ENCODE measurements at places on chromosomes 16 and 17.

- DNase-seq = peak; percentile 72
Observed at GRCh38 chr16:15650698-15651171, 690 bp downstream of the NDE1 start.

DNA sequence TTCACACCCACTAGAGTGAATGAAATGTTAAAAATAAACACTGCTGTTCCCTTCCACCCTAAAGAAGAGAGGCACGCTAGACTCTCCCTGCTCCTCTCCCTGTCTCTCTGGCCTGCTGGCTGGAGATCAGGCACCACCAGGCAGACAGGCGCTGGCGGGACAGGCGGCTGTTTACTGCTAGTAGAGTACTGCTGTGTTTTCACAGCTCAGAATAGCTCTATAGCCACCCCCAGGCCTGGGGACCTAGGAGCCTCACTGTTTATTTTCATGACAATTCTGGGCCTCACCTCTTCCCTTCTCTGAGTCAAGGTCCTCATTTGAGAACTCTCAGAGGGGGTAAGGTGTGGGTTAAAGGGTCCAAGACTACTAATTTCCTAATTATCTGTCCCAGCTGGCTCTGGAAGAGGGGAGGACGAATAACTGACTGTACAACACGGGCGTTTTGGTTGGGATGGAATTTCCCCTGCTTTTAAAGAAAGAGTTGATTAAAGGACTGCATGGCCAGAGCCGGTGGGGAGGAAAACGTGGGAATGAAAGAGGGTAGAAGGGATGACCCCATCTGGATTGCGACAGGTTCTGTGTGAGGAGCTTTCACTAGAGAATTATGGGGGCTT, 9.0 kb upstream of the G6PC1 start:
- DNase-seq = peak; percentile 66

- no peak for DNase-seq
Observed at GRCh38 chr16:65062736-65063583, 58.9 kb downstream of the CDH11 start.

- DNase-seq = peak; percentile 64
Observed at GRCh38 chr16:73021866-73022495, 25.9 kb downstream of the ZFHX3 start.

GRCh38 chr17:10604521-10604920, 52.6 kb downstream of the MYH3 start:
- no peak for DNase-seq

GRCh38 chr16:31238041-31238440, 21.1 kb upstream of the PYDC1 start:
- no peak for DNase-seq

DNA sequence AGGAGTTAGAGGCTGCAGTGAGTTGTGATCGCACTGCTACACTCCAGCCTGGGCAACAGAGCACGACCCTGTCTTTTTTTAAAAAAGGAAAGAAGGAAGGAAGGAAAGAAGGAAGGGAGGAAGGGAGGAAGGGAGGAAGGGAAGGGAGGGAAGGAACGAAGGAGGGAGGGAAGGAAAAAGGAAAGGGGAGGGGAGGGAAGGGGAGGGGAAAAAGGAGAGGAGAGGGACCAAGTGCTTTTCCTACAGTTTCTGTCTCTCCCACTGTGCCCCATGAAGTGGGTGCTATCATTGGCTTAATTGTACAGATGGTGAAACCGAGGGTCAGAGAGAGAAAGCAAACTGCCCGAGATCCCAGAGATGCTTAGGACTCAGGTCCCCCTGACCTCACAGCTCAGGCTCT, 57.6 kb downstream of the SOCS1 start:
- DNase-seq = no peak

DNA sequence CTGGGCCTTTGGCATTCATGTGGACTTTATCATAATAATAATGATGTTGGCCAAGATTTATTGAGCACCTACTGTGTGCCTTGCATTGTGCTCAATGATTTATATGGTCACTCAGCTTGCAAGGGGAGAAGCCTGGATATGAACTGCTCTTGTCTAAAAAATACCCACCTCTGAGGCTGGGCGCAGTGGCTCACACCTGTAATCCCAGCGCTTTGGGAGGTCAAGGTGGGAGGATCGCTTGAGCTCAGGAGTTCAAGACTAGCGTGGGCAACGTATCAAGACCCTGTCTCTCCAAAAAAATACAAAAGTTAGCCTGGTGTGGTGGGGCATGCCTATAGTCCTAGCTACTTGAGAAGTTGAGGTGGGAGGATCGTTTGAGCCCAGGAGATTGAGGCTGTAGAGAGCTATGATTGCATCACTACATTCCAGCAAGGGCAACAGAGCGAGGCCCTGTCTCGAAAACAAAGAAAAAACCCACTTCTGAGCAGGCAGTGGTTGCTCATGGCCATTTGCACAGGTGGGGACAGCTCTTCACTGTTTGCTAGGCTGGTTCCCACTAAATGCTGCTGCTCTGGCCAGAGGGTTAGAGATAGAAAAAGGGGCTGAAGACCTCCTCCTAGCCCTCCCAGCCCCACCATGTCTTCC, 4.3 kb upstream of the ADGRG1 start:
- DNase-seq = no peak
